GM10248 (cell line): ENCODE measurements at places on chromosomes 12 and 14.

DNA sequence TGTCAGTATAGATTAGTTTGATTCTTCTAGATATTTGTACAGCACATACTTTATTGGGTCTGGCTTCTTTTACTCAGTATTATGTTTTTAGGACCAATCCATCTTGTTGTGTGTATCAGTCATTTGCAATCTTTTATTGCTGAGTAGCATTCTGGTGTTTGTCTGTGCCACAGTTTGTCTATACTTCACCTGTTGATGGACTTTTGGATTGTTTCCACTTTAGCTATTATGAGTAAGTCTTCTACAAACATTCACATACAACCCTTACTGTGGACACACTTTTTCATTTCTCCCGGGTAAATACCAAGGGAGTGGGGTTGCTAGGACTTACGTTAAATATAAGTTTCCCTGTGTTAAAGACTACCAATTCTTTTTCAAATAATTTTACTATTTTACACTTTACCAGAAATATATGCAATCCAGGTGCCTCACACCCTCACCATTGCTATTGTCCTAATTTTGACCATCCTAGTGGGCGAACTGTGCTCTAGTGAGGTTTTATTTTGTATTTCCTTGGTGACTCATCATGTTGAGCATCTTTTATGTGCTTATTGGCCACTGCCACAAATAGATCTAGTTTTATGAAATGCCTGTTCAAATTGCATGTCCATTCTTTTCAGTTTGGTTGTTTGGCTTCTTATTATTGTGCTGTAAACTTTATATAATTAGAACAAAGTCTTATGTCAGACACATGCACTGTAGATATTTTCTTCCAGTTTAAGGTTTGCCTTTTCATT is 304.7 kb upstream of the TMTC1 start:
- DNase-seq, result no peak

DNA sequence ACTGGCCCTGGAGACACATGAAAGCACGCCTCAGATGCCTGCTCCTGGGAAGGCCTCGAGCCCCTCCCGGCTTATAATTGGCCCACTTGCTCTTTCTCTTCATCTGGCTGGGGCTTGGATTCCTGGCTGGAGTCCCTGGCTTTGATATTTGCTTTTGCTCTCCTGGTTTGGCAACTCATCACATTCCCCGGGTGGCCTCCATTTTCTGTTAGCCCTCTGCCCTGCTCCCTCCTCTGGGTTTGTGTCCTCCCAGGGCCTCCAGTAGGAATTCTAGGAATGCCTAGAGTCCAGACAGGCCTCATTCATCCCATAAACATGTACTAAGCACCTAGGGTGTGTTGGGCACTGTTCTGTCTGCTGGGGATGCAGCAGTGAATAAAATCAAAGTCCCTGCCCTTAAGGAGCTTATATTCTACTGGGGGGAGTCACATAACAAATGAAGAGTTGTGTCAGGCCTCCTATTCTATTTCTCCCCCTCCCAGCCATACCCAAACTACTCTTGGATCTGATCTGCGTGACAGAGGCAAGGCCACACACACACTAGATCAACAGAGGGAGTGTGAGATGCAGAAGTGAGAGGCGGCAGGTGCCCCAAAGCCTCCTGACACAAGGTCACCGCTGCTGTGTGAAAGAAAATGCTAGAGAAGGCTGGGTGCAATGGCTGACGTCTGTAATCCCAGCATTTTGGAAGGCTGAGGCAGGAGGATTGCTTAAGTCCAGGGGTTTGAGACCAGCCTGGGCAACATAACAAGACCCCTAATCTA is 21.3 kb upstream of the TSPAN9 start:
- no peak for DNase-seq

DNA sequence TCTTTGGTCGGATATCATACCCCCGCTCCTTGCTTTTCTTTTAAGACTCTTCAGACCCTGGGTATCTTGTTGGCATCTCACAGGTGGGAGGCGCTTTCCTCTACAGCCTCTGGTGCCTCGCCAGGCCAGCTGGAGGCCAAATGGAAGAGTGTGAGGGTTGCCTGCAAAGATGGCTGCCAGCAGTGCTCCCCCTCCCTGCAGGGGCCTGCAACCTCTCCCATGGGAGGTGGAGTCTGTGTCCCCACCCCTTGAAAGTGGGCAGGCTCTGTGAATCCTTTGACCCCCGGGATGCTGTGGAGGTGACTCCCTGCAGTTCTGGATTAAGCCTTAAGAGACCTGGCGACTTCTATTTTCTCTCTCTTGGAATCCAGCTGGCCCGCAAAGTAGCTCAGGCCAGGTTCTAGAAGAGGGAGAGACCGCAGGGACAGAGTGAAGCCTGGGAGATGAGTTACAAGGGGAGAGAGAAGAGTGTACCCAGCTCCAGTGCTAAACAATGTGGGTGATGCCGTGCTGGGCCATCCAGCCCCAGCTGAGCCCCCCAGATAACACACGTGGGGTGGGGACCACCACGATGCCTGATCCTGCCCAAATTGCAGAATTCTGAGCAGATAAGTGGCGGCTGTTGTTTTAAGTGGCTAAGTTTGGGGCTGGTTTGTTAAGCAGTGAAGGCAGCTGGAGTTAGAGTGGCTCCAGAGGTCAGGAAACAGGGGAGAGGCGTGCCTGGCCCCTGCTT is 37.9 kb upstream of the NCOR2 start:
- DNase-seq, result no peak

DNA sequence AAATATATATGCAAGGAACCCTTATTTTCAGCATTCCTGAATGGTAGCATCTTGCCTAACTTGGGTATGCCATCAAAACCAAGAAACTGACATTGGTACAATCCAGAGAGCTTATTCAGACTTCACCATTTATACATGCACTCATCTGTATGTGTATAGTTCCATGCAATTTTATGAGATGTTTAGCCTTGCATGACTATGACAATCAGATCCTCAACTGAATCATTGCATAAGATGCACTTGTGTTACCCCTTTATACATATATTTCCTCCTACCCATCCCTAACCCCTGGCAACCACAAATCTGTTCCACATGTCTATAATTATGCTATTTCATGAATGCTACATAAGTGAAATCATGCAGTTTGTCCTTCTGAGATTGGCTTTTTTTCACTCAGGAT is 37.0 kb upstream of the PPFIBP1 start:
- DNase-seq, result no peak

- no peak for DNase-seq
These were observed 40.5 kb downstream of the CD163L1 start for GRCh38 chr12:7403466-7403865.

DNA sequence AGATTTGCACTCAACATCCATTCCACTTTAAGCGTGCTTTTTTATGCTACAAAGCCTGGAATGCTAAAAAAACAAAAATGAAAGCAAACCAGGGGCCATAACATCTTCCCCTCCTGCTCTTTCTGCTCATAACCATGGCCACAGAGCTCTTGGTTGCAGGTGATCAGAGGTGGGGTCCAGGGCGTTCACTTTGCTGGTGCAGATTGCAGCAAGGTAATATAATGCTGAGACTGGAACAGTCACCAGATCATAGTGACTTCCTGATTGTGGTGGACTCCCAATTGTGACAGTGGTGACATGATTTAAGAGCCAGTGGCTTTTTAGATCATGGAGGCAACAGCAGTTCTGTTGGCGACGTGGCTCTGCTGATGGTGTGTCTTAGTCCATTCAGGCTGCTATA is 115.0 kb upstream of the CPM start:
- DNase-seq, result no peak

DNA sequence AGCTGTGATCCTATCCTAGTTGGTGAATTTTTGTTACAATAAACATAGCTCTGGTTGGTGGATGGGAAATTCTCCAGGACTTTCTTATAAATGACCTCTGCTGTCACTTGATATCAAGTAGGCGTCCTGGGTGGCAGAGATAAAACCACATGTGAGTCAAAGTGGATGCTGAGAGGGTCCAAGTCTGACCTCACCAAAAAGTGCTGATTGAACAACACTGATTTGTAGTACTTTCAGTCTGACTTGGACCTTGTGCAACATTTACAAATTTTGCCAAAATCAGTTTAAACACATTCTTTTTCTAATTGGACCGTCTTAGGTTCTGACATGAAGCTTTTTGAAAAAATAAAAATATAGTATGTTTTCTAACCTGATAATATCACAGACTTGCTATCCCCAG is 585.6 kb downstream of the GALC start:
- DNase-seq, result no peak

DNA sequence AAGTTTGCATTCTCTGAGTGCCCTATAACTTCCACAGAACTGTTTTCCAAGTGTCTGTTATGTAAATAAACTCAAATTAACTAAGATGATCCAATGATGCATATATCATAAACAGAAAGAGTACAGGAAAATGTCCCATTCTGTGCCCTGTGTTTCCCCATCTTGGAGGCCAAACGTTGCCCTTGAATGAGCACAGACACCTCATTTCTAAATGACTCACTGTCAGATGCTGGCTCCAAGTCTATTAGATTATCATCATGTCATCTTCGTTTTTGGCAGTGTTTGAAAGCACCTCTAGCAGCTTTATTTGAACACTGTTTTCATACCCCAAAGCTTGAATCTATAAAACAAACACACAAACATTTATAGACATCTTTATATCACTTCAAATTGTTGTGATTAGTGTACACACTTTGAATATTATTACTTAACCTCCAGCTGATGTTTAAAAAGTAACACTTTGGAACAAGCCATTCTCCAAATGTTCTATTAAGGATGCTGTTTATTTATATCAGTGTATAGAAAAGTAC is 424.2 kb downstream of the NOVA1 start:
- DNase-seq, result no peak

DNA sequence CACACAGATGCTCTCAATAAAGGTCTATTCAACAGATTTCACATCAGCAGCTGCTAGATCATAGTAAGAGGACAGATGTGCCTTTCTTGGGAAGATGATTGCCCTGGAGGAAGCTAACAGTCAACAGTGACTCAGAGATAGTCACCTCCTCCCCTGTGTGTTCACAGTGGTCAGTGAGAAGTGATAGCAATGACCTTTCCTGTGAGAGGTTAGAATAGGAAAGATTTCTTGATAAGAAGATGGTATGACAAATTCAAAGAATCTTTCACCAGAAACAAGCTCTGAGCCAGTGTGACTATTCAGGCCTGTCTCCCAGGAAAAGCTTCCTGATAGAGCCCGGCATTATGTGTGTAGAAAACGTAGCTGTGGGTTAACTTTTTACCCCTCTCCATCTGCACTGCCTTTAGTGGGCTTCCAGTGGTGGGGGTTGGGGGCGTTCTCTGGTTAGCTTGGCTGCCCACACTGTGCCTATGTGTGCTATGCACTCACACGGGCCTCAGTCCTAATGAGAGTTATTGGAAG is 66.4 kb upstream of the ARHGAP5 start:
- DNase-seq, result no peak

DNA sequence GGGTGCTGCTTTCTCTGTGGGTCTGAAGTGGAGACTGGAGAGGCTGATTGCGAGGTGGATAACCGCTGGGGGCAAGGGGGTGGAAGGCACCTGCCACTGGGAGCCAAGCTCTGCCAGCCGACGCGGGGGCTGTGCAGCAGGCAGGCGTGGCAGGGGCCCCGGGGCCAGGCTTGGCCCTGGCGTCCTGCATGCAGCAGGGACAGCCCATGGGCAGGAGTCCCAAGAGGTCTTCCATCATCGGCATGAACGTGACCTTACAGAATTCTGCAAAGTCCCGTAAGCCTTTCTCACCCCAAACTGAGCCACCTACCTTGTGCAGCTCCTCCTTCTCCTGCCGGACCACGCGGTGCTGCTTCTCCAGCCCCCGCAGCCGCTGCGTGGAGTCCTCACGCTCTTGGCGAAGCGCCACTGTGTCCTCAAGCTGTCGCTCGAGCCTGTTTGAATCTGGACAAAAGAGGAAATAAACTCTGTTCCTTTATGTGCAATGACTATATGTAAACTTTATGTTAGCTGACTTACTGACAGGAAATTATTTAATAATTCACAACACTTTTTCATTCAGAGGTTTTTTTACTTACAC is 51.3 kb downstream of the AMN start:
- DNase-seq, result no peak

- no peak for DNase-seq
These were observed 2.8 kb upstream of the SHMT2 start for GRCh38 chr12:57226588-57227314.

DNA sequence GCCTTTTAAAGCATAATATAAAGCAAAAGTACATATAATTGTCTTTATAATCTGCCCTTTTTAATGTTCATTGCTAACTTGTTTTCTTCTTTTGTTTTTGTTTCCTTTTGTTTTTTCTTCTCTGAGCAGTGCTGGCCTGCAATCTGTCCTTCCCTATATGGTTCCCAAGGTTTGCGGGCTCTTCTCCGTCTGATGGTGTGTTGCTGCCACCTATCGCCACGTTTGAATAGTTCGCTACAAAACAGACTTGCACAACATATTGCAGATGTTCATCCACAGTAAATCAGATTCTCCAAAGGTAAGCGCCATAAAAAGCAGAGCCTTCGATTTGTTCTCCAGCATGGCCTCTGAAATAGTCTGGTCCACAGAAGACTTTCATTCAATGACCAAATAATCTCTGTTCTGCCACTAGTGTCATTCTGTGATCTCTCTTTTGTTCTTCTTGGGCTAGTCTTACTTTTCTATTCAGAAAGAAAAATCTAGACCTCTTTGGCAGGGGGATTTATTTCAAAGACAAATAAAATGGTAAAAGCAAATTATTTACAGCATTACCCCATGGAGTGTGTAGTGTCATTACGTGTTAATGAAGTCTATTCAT is 33.5 kb downstream of the C12orf50 start:
- peak; percentile 26 for DNase-seq

DNA sequence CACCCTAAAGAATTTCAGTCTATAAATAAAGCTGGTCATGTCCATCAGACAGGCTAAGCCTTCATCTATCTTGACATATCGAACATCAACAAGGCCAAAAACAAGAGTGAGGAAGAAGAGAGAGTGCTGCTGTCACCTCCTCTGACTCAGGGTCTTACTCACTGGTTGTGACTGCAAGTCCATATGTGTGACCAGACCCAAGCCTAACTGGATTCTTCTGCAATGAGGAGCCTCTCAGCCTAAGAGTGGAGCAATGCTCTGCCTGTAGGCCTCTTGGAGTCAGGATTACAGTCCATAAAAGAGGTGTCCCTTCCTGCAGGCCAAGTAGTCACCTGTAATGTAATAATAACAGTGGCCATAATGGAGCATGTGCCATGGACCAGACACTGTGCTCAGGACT is 121.2 kb upstream of the SLC35F4 start:
- no peak for DNase-seq

DNA sequence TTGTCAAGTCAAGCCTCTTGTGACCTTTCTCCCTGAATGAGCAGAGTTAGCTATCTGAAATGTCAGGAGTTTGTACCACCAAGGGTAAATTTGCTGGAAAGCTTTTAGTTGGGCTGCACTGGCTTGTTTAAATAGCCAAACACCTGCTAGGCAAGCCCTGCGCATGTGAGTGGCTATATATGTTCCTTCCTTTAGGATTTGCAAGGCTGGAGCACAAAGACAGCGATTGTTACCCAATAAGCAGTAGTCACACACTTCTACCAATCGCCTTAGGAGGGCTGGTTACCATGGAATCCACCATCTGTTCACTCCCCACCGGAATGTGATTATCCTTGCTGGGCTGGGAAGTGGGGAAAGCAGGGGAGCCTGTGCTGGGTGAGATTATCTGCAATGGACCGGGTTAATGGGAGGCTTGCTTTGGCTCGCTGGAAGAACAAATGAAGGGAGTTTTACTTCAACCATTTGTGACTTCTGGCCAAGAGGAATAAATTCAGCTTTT is 102.5 kb downstream of the FGD4 start:
- no peak for DNase-seq
